NCI-H187 (cell line): ENCODE measurements at places on chromosomes 7 and 10.

DNA sequence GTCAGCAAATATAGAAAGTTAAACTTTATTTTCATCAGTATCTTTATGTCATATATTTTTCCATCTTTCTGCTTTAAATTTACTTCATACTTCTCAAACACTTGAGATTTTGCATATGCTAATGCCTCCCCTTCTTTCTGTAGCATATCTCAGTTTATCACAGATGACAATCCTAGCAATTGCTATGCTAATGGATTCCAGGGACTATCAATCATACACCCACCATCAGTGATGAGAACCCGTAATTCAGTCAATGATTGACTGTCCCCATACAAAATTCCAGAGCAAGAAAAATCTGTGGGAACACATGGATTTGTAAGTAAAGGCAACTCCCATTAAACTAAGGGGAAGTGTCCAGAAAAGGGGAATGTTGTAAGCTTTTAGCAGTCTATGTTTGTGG lies 432.4 kb upstream of the SEMA3D start:
- DNase-seq, result no peak

GRCh38 chr10:30417301-30417700 lies 16.7 kb upstream of the MAP3K8 start:
- no peak for DNase-seq

- DNase-seq, result no peak
Observed at GRCh38 chr7:150431839-150432658, 18.4 kb upstream of the GIMAP8 start.

DNA sequence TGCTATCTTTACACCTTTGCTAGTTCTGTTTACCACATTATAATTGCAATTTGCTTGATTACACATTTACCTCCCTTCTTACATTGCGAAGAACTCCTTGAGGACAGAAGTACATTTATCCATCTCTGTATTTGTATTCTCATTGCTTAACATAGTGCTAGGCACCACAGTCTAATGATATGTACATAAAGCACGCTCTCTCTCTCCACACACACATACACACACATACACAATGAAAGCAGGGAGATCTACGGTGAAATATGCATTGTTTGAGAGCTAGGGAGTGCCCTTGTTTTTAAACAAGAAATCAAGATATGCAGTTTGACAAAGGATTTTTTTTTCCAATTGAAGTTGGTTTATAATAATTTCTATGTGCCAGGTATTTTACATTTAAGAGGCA lies 148.7 kb downstream of the BMPER start:
- no peak for DNase-seq

DNA sequence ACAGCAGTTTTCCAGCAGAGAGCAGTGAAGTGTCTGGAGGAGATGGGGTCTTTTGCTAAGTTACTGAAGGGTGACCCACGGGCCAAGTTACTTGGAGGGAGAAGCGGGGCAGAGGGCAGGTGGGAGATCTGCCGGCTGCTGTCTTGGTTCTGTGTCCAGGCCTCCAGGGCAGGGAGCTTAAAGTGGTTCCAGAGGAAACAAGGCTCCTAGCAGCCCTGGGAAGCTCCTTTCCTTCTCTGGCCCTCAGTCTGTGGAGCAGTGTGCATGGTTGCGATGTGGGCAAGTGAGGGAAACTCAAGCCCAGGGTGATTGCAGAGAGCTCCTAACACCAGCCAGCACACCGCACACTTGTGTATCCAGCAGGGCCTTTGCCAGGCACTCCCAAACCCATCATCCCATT lies 6.3 kb downstream of the GHRHR start:
- DNase-seq, result no peak

GRCh38 chr10:59649606-59650346 lies 59.9 kb downstream of the SLC16A9 start:
- no peak for DNase-seq

DNA sequence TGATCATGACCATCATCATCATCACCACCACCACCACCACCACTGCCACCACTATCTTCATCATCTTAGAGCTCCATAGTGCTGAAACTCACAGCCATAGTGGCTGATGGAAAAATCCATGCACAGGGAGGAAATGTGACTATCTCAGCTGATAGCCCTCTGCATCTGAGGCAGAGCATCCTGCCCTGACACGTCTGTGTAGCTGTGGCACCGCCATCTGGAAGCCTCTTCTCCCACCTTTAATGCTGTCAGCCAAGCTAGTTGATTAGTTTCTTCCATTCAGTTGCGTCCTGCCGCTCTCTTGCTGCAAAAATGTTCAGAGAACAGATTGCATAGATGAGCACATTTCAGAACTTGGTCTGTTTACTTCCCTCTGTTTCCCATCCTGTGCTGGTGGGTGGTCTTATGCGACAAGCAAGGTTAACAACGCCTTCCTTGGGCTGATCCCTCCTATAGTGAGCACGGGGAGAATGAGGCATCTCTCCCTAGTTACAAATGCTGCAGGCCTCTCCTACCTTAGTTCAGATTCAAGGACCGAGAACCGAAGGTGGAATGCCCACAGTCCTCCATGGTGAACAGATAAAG lies 478.6 kb downstream of the PLXNA4 start:
- no peak for DNase-seq

GRCh38 chr10:44316187-44316921 lies 68.5 kb downstream of the CXCL12 start:
- DNase-seq, result no peak

GRCh38 chr10:116286626-116287200 lies 13.7 kb upstream of the GFRA1 start:
- DNase-seq, result no peak

DNA sequence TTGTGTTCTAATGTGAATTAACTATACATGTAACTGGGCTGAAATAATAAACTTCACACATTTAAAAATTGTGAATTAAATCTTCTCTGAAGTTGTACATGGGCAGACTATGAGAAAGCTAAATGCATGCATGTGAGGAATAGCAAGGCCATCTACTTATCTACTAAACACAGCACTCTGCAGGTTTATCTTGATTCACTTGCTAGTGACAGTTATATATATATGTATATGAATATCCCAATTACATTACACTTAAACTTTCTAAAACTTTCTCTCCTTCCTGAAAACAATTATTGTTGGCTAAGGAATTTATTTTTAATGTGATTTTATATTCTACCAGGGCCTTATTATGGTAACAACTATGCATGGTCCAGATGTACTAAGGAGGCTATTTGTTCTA lies 5.1 kb upstream of the SP4 start:
- DNase-seq, result no peak

GRCh38 chr7:45125193-45125904 lies 13.9 kb upstream of the TBRG4 start:
- DNase-seq, result no peak

DNA sequence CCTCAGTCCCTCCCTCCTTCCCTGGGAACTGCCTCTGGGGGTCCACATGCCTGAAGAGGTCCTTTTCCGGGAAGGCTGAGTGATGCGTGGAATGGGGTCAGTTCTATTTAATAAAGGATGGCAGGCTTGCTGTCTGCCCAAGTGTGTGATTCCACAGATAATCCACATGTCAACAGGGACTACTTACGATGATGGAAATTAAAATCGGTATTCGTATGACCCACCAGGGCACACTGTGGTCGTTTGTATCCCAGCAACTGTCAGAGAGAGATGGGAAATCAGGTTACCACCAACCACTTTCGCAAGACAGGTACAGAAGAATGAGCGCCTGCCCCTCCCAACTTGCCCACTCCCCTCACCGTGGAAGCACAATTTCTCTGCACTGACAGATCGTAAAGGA lies 110.3 kb downstream of the VIPR2 start:
- DNase-seq, result no peak

GRCh38 chr7:55148571-55148970 lies 129.8 kb downstream of the EGFR start:
- no peak for DNase-seq

DNA sequence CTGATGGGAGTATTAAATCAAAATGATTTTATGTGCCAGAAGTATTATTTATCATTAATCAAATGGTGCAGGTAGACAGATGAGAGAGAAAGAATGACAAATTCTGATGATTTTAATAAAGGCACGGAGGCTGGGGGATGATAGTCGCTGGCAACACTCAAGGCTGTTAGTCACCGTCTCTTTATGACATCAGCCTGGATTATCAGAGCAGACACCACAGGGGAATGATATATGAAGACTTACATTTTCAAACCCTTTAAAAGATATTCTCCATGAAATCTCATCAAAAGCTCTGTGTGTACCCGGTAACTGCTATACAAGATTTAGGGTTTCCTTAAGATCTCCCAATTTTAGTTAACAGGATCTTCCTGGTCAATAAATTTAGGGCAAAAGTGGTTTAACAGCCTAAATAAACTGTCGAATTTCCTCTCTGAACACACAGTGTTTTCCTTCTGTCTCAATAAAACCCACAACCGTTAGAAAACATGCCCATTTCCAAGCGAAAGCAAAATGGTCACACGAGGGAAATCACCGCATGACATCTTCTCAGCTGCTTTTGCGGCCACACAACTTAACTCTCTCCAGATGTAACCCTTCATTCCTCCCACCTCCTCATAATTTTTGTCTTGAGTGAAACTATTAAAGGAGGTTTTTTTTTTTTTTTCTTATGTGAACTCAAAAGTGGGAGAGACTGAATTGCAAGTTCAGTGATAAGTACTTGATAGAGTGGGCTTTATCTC lies 133.2 kb upstream of the FAM171A1 start:
- DNase-seq, result no peak

- DNase-seq, result no peak
Observed at GRCh38 chr7:171912-172515, 20.4 kb upstream of the FAM20C start.

GRCh38 chr10:1643908-1644179 lies 93.5 kb downstream of the ADARB2 start:
- DNase-seq, result peak; percentile 29

GRCh38 chr7:100544386-100544785 lies 5.4 kb downstream of the AGFG2 start:
- no peak for DNase-seq

DNA sequence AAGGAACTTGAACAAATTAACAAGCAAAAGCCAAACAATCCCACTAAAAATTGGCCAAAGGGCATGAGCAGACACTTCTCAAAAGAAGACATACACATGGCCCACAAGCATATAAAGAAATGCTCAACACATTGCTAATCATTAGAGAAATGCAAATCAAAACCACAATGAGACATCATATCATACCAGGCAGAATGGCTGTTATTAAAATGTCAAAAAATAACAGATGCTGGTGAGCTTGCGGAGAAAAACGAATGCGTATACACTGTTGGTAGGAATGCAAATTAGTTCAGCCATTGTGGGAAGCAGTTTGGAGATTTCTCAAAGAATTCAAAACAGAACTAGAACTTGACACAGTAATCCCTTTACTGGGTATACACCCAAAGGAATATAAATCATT lies 311.7 kb upstream of the HPS1 start:
- no peak for DNase-seq

DNA sequence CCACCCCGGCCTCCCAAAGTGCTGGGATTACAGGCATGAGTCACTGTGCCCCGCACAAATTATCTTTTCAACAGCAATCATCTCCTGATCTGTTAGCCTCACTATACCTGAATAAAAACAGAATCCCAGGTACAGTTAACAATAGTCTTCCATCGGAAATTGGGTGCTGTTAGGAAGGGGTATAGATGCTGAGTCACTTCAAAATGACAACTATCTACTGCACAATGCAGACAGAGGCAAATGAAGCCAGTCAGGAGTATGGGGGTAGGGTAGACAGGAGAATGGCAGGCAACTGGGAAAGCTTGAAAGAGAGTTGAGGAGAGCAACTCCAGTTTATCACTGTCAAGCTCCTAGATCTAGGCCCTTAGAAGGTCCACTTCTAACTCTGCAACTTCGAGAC lies 40.3 kb downstream of the LBX1 start:
- no peak for DNase-seq

GRCh38 chr10:130418731-130419130 lies 282.5 kb downstream of the GLRX3 start:
- DNase-seq, result no peak

DNA sequence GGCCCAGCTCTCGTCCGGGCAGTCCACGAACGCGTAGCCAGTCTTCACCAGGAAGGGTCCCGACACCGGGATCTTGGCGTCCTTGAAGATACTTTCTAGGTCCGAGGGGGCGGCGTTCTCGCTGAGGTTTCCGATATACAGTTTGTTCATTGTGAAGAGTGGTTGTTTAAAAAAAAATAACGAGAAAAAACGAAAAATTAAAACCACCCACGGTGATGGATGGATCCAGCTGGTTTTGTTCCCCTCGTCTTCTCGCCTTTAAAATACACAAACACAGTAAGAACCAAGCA lies 385 bp downstream of the IGF2BP3 start:
- DNase-seq, result no peak

GRCh38 chr10:12848439-12849173 lies 152.9 kb downstream of the CCDC3 start:
- no peak for DNase-seq

GRCh38 chr7:64102656-64103400 lies 57.6 kb downstream of the ZNF727 start:
- DNase-seq, result no peak

DNA sequence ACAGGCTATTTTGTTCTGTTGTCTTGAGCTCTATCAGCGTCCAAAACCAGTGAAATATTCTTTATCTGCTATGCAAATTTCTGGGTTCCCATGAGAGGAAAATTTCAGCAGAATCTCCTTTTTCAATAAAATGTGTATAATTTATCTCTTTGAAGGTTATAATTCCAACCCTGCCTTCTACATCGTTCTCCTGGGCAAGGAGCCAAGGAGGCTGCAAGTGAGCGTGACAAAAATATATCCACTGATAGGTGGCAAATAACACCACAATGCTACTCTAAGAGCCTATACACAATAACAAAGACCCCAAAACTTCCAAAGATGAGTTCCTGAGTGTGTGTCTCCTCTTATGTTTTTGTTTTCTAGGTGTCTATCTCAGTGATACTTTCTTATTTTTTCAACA lies 664.7 kb upstream of the SORCS1 start:
- no peak for DNase-seq

DNA sequence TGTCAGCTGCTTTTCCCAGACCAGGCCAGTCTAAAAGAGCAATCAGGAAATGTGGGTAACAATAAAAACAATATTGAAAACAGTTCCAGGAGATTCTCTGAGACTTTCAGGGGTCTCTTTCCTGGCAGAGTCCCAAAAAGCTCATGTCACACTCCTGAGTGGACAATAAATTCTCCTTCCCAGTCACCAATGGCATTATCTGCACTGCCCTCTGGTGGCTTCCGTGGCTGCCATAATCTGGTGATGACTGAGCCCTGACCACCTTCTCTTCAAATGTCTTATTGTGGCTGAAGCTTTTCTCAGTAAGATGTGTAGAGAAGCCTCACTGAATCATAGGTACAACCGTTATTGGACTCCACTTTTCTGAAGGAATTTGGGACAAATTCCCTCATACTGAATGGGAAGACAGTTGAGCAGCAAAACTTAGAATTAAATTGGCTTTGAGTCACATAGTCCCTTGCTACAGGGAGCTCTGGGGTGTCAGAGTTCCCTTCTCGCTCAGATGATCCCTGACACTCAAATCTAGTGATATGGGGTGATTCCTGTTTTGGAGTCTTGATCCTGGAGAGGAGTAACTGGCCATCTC lies 24.4 kb upstream of the ASAH2 start:
- no peak for DNase-seq
